ENCODE measurements at places on chromosomes 5 and 9.
A peak's percentile ranks its signal among the peaks of the same experiment; 100 is the strongest.

GRCh38 chr5:139287890-139288635 is 5.5 kb upstream of the MATR3 start:
- DNase-seq = no peak

DNA sequence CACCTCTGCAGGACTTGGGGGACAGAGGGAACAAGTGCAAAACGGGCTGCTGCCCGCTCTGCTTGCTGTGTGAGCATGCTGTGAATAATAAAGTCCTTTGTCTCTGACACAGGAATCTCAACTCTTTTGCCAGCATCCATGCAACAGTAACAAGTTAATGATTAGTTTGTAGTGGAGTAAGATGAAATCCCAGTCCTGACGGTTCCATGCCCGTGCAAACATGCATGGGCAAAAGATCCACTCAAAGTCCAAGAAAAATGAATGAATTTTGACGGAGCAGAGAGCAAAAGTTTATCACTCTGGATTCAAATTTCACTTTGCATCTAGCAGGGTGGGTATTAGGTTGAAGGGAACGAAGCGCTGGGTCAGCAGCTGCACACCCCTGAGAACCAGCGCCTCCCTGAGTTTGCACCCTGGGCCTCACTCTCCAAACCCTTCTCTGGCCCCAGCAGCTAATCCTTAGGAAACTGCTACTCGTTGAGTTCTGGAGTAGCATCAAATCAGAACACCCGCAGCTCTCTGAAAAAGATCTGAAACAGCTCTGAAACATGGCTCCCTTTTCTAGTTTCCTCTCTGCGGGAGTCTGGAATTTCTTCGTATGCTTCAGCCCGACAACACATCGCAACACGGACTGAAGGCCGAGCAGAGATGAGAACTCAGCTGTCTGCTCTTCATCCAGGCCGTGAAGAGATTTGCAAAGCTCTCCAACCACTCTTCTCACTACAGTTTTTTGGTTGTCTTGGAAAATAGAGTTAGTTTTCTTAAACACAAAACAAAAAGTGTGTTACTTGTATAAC is 45.6 kb upstream of the RUFY1 start:
- DNase-seq = no peak

- no peak for DNase-seq
Observed at GRCh38 chr5:73447530-73448462, 781 bp downstream of the FOXD1 start.

DNA sequence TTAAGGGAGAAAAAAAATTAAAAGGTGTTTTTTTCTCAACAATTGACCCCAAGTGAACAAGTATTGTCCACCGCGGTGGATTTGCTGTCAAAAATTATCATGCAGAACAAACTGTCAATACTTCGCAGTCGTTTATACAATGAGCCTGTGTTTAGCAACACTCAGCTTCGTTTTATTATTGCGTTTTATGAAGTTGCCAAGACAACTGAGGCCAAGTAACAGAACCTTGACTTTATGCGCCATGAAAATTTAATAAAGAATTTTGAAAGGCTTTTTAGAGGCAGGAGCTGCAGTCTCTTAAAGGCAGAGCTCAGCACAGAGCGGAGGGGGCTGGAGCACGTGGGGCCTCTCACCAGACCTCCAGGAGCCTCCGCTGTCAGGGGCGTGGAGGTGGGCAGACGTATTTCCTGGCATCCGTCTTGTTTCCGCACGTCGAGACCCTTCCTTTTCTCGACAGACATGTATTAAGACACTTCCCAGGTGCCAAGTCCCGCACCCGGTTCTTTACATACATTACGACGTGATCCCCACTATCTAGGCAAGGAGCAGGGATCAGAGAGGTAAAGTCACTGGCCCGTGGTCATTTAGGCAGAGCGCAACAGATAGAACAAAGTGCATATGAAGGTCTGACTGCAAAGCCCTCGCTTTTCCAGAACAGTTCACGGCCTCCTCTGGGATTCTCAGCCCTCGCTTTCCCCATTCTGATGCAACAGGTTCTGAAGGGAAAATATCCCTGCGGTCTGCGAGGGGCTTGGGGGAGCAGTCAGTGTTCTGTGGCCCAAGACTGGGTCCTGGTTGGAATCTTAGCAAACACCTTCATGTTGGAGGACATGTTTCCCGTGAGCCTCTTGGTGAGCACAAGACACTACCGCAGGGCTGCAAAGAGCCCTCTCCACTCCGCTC is 164.4 kb downstream of the DAB2IP start:
- no peak for DNase-seq

DNA sequence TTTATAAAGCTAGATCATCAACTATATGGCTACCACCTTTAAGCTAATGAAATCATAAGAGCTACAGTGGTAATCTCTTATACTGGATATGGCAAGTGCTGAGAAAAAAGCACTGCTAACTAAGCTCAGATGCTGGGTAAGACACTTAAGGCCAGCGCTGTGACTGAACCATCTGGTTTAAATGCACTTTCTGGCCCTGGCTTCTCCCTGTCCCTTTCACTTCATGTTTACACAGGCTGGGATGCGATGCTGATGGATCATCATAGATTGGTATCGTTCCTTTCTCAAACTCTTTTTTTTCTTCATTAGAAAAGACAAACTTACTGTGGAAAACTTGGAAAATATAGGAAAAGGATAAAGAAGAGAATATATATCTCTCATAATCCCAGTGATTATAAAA is 52.3 kb downstream of the KIF24 start:
- DNase-seq = no peak

GRCh38 chr5:109304309-109304708 is 105.5 kb downstream of the PJA2 start:
- DNase-seq = no peak

DNA sequence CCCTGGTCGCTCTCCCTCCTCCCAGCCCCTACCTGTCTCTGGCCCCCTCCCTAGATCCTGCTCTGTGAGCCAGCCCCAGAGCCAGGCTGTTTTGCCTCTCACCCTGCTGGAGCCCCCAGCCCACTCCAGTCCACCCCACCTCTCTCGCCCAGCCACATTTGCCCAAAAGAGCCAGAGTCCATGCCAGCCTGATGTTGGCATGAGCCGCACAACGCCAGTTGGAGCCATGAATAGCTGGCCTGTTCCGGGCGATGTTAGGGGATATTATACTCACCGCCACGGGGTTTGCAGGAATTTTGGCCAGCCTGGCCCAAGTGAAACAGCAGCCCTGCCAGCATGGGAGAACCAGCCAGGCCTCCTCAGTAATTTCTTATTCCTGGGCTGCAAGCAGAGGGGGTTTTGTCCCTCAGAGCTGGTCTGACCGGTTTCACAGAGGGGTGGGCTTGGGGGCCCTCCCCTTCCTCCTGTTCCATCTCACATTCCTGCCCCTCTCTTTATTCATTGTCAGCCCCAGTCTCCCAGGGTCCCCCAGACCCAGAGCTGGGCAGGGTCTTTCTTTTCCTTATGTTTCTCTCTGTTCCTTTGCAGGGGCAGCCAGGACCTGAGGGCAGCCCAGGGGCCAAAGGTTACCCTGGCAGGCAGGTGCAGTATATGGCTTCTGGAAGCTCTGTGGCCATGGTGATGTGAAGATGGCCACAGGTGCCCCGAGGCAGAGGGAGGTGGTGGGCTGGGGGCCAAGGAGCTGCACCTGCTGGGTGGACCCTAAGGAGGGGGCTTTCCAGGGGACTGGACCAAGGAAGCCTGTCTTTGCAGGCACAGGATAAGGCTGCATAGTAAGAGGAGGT is 50.1 kb downstream of the COL27A1 start:
- DNase-seq = no peak

DNA sequence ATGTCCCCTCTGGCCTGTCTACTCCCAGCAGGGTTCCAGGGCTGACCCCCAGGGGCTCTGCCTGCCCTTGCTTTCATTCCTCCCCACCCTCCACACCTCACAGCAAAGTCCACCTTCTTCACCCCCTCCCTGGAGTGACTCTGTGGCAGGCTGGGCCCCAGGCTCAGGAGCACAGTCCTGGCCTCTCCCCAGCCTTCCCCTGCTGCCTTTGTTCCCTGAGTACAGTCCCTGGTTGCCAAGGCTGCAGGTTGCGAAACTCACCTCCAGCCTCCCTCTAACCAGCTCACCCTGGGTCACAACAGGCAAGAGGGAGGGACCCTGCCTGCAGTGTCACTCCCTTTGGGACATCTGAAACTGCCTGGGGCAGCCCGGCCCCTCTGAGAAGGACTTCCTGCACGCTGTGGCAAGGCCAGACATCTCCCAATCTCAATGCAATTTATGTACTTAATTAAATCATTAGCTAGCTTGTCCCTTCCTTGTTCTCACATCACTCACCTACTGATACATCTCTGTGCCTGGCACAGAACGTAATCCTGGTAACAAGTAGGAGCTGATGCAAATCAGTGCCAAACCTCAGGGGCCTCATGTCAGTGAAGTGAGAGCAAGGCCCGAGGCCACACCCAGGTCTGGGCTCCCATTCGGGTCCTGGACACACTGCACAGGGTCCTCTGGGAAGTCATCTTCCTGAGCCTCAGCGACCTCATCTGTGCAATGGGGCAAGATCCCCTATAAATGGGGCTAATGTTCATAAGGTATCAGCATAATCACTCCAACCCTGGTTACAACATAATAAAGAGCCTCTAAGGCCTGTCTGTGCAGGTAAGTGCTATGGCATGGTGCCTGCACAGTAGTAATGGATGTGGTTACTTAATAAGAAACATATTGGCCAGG is 27.3 kb upstream of the TRIM14 start:
- DNase-seq = no peak

GRCh38 chr9:75087289-75087823 is 599 bp downstream of the NMRK1 start:
- no peak for DNase-seq

GRCh38 chr9:15080401-15080800 is 170.2 kb upstream of the FREM1 start:
- DNase-seq = no peak

DNA sequence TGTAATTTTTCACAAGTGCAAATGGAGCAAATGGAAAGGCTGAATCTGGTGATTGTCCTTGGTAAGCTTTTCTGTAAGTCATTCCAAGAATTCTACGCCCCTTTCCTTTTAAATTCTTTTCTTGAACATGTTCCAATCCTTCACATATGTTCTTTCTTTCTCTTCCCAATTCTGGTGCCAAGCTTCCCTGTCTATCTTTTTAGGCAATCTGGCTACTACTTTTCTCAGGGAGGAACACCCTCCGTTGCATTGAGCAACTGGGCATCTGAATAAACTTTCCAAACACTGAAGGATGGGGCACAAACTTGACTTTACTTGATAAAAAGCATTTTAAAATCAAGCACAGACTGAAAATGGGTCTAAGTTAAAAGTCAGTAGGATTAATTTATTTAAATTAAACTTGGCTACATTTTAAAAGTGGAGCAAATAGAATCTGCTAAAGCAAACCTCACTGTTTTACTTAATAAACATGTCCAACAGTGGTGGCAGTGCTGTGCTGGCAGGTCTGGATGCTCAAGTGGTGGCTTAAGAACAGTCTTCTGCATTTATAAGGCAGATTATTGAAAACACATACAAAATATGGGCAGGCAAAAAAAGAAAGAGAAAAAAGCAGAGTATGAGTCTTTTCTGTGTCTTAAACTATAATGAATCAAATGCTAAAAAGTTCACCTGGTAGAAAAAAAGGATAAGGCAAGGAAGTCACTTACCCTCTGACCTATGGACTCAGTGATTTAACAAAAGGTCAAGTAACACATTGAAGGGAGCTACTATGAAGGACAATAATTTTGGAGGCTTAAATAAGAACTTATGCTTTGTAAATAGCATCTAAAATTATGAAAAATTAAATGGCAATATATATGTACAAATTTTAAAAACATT is 5.4 kb downstream of the ELL2 start:
- peak; percentile 24 for DNase-seq

DNA sequence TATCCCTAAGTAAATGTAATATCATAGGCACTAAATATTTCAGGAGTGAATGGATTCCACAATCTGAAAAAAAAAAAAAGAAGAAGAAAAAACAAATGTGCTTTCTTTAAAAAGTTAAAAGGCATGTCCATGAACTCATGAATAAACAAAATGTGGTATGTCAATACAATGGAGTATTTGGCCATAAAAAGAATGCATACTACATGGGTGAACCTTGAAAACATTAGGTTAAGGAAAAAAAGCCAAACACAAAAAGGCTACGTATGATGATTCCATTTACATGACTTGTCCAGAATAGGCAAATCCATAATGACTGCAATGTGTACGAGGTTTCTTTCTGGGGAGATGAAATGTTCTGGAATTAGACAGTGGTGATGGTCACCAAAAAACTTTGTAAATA is 45.3 kb downstream of the FNIP1 start:
- no peak for DNase-seq

DNA sequence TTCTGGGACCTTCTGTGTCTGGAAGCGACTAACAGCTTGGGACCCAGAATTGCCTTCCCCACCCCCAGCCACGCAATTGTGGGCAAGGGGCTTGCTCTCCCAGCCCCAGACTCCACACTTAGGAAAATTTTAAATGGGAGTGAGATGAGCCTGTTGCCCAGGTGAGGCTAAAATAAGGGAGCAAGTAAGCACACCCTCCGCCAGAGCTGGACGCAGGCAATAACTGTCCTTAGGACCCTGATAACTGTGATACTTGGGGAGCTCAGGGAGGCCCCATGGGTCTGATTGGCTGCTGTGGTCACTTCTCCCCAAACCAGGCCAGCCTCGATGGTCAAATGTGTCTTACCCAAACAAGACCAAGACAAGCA is 13.3 kb downstream of the ABO start:
- no peak for DNase-seq

DNA sequence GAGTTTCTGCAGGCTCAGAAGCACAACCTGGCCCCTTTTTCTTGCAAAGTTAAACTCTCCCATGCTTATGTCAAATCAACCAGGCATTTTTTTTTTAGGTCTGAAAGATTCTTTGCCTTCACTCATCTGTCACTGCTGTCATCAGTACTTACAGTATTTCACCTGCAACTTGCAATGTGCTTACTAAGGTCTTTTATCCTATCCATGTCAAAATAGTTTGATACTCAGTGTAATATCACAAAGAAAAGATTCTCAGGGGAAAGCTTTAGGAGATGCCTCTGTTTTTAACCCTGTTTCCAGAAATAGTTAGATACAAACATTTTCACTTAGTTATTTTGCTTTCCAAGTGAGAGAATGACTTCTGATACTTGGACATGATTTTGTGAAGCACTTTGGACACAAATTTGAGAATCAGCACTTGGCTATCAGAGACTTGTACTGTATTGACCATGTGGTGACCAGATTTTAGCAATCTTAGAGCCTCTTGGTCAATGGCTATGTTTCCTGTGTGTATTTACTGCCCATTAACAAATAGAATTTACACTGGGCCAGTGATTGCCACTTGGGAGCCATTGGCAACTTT is 428.2 kb downstream of the IRX1 start:
- DNase-seq = no peak

- DNase-seq = no peak
Observed at GRCh38 chr5:66788556-66788955, 192.4 kb downstream of the MAST4 start.

GRCh38 chr9:8012986-8013385 is 213.4 kb upstream of the DMAC1 start:
- no peak for DNase-seq
